ENCODE measurements at places on chromosomes 5 and 9.

DNA sequence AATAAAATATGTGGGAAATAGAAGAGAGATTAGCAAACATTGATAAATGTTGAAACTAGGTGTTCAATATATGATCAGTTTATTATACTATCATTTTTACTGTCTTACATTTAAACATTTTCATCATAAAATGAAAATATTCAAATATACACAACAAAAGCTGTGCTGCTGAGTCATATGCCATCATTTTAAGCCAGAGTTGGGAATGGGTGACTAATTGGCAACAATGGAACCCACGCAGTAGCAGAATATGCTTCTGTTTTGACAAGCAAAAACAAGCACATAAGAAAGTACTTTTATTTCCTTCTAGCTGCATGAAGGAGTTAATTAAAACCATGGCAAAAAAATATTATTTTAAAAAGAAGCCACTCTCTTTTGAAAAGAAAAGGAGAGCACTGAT, 340.0 kb upstream of the EDIL3 start:
- DNase-seq = peak; percentile 35

GRCh38 chr9:93586290-93587057, 10.1 kb downstream of the PHF2 start:
- no peak for DNase-seq

DNA sequence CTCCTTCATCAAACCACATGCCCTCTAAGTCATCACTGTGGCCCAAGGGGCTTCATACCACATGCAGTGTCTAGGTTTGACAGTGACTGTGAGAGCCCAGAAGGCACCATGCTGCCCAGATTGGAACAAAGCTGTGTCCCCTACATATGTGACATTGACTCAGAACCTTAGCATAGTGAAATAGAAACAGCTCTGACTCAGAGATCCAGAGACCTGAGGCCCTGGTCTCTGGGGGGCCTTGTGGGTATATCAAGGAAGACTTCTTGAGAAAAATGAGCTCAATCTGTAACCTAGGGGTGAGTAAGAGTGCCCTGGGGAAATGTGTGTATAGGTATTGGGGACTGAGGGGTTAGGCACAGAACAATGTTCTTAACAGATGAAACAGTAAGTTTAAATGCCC, 7.1 kb upstream of the ENTREP1 start:
- DNase-seq = no peak

DNA sequence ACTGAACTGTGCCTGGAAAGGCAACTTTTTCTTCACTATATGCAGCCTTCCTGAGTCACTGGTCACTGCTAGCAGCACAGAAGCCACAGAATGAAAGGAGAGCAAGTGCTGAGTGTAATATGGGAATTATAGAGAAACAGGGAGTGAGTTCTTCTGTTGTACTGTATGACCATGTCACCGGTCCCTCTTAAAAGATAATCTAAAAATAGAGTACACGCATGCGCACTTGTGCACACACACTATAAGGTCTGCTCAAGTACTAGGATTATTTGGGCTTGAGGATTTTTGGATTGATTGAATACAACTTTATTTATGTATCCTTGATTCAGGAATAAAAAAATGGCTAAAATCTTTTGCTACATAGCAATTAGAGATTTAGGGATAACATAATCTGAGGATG, 571.9 kb downstream of the PDE4D start:
- no peak for DNase-seq

- DNase-seq = no peak
Measured at GRCh38 chr9:133892193-133892920, 99.8 kb downstream of the VAV2 start.

DNA sequence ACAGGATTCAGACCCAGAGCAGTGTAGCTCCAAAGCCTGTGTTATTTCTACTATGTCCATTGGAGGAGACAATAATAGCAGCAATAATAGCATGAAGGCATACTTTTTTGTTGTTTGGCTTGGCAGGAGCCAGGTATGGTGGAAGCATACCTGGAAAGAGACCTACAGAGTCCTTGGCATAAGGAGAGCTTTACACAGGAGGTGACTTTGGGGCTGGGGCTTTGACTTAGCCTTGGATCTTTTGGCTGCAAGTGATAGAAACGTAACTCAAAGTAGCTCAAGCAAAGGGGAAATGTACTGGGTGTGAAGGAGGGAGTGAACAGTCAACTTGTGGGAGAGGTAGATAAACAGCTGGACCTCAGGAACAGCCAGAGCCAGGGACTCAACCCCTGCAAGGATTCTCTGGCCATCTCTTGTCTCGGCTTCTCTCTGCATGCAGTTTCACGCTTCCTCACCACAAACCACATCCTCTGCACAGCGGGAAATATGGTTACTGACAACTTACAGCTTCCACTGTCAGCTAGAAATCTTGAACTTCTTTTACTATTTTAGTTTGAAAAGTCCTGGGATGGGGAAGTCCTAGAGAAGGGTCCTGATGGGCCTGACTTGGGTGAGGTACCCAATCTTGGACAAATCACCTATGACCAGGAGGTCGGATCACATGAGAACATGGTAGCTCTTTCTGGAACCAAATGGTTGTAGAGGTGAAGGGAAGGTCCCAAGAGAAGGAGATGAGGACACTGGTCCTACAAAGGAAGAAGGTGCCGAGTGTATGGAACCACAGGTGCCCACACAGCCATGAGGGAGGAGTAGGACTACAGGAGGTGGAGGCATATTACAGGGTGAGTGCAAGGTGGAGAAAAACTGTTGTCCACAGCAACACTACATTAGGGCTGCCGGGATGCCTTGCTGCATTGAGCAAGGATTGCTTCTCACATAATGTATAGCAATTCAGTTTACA, 47.0 kb upstream of the TGFBR1 start:
- DNase-seq = peak; percentile 18

GRCh38 chr9:691825-692400, 149.6 kb upstream of the DMRT1 start:
- no peak for DNase-seq

GRCh38 chr5:159005062-159005461, 94.7 kb downstream of the EBF1 start:
- no peak for DNase-seq

DNA sequence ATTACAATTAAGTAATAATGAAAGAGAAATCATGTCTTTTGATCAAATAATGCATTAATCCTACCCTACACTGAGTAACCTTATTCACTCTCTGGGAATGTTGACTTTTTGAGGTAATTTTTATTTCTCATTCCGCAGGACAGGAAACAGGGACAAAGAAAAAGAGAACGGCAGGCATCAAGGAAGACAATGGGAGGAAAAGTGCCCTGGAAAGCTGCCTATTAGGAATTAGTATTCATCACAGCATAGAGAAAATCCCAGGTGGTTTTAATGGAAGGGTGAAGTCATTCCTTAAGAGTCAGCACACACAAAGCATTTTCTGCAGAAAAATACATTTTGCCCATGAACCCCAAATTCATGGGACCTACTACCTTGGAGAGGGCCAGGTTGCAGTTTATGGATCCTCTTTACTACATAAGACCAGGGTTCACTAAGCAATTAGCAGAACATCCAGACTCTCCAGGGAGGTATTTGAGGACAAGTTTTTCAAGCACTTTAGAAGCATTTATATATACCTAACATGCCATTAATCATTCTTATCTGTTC, 9.4 kb downstream of the FSTL4 start:
- DNase-seq = no peak

DNA sequence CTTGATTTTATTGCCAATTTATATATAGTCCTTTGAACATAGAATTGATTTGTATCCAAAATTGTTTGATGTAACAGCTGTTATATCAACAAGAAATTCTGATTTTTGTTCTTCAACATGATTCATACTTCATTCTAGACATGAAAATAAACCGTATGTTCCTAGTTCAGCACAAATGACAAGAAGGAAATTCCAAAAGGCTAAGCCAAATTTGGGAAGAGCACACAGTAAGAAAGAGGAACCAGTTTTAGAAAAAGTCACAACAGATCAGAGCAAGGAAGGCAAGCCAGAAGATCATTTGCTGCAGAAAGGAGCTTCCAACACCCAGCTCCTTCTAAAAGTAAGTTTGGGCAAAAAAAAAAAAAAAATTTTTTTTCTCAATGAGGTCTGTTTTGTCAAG, 65.0 kb upstream of the MCCC2 start:
- no peak for DNase-seq

DNA sequence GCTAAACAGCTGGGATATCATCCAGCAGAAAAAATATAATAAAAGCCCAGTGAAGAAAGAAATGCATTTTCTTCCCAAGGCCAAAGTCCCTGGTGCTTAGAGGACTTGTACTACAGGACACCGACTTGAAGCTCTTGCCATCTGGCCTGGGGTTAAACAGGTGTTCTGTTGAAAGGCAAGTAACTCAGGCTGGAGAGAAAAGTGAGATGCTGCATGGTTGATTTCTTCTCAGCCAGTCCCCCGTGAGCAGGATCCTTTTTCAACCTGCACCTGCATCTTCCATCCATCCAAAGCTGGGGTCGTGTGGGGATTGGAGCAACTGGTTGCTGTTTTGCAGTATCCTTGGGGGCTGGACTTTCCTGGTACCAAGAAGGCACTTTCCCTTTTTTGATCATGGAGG, 146.1 kb upstream of the RPS23 start:
- DNase-seq = no peak

DNA sequence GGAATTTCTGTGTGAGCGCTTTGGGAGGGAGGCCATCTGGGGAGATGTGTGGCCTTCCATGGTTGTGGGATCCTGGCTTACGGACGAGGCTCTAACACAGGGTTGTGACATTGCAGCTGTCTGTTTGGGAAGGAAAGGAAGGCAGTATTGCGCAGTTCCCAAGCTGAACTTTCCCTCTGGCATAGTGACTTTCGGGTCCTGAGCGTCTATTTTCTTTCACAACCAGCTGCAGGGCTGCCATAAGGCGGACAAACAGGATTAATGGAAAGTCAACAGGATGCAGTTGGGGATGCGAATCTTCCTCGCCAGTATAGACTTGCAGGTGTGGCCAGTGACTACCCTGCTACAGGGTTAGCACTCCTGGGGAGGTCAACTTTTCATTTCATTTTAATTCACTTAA, 25.9 kb downstream of the CCT5 start:
- no peak for DNase-seq

DNA sequence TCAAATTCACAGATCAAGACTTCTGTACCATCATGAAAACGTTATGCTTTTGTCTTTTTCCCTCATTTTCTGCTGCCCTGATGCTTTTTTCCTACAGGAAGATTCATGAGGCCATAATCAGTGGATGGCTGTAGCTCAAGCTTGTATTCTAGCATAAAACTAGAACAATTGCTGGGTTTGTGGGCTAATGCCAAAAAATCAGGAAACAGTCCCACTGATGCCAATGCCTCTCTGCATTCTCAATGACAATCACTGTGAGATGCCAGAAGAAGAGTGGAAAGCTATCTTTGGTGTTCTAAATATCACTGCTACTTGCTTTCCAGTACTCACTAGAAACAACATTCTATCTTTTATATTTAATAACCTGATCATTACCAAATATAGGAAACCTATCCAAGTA, 33.3 kb upstream of the FAM170A start:
- no peak for DNase-seq

DNA sequence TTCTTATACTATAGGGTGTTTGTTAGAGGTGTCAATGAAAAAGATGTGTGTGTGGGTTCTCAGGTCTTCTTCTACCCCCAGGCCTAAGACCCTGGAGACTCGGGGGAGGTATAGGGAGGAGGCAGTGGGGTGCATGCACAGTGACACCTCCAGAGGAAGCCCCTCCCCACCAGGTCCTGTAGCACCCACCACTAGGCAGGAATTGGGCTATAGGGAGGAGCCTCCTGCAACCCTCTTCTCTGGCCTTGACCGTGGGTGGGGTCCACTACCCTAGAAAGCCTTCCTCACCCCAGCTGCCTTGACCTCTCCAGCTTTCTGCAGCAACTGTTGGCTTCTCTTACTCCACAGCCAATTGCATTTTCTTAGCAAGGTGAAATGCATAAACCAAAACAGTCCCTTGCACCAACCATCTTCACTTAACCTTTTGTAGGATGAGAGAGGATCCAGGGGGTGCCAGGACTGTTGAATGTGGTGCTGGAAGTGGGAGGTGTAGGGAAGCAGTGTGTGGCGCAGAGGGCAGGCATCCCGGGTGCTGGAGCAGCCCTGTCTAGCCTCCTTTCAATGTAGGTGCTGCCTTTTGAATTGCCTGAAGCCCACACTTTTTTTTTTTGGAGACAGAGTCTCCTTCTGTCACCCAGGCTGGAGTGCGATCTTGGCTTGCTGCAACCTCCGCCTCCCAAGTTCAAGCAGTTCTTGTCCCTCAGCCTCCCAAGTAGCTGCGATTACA, 128.5 kb downstream of the RGS3 start:
- DNase-seq = no peak

- DNase-seq = no peak
Measured at GRCh38 chr5:153767221-153768188, 271.2 kb downstream of the FAM114A2 start.

DNA sequence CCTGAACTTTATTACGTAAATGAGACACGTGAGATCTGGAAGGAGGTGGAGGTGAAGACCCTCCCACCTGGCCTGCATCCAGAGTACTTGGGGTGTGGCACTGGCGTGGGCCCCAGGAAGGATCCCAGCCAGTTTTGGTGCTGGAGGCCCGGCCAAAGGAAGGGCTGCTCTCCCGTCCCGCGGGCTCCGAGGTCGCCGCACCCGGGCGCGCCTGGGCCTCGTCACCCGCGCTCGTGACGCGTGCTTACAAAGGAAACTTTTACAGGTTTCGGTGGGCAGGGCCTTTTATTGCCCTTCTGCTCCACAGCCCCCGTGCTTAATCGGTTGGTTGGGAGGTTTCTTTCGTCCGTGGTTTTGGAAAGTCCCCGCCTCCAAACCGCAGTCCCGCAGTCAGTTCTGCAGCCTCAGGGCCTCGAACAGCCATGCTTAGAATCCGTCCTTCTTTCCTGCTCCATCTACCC, 29.2 kb downstream of the CDKN2A start:
- DNase-seq = no peak

- no peak for DNase-seq
Measured at GRCh38 chr9:6579613-6580012, 65.9 kb downstream of the GLDC start.

GRCh38 chr5:76667495-76667894, 44.3 kb upstream of the F2RL2 start:
- DNase-seq = no peak

DNA sequence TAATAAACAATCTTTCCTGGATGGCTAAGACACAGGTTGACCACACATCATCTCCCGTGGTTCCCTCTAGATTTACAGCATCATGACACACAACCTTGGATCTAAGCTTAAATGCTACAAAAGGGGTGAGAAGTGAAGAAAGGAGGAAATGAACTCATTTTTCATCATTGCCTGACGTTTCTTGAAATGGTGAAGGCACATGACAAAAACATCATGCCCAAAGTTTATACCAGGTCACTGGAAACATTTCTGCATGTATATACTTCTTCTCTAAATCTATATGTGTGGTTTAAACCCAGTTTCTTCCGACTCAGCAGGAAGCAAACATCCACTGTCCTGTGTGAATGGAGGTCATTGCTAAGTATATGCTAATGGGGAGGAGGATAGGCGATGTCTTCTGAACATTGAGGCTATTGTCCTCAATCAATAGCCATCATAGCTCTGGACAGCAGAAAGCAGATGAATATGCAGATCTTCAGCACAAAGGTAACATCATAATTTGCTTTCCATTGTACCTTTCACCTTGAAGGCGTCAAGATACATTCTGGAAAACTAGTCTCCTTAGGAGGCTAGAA, 137.4 kb downstream of the MED27 start:
- no peak for DNase-seq

- no peak for DNase-seq
Measured at GRCh38 chr9:80842389-80842788, 847.0 kb downstream of the TLE1 start.

GRCh38 chr5:10775646-10776045, 14.6 kb upstream of the DAP start:
- DNase-seq = no peak
